Activated CD8-positive, alpha-beta memory T cell treated with anti-CD3 and anti-CD28 coated beads, Interleukin-2, amount 10 ng/mL, durations not matched to agents 7 days and 5 days (primary cell): ENCODE measurements at places on chromosomes 7 and 10.
A peak's percentile ranks its signal among the peaks of the same experiment; 100 is the strongest.

DNA sequence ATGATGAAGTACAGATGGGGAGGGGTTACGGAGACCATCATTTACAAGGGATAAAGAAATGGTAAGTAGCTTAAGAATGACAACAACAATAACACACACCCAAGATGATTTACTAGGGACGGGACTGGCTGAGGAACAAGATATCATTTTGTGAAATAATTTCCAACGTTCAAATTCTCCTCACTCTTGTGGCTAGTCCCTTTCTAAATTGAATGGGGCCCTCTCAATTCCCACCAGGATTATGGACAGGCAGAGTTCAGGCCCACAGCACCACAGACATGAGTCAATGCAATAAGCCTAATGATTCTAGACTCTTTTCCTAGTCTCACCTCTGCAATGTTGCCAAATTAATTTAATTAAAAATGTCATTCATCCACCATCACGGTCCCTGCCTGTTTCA is 448.1 kb downstream of the KCNMA1 start:
- H3K4me3 ChIP-seq, result no peak overlapping the region
- H3K4me1 ChIP-seq, result no peaks in the 10 kb centered on the region
- DNase-seq, result no peak
- no peak overlapping the region for H3K27ac ChIP-seq
- H3K36me3 ChIP-seq, result no peaks in the 10 kb centered on the region
- peaks cover 13% of the 10 kb centered on the region for H3K27me3 ChIP-seq

DNA sequence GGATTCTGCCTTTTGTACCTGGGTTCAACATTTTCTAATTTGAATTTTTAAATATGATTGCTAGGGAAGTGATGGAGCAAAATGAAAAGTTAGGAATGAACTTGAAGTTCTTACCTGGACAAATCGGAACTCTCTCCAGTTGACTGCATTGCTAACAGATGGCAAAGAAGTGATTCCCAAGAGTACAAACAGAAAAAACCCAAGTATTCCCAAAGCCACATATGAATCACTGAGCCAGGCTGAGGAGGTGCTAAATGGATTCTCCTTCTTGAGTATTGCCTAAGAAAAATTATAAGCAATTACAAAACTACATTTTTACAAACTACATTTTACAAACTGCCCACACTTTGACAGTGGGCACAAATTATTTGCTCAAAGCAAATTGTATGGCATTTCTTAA is 25.9 kb downstream of the STEAP4 start:
- H3K4me1 ChIP-seq, result no peaks in the 10 kb centered on the region
- no peaks in the 10 kb centered on the region for H3K36me3 ChIP-seq
- H3K27ac ChIP-seq, result no peak overlapping the region
- H3K4me3 ChIP-seq, result no peak overlapping the region
- DNase-seq, result no peak

DNA sequence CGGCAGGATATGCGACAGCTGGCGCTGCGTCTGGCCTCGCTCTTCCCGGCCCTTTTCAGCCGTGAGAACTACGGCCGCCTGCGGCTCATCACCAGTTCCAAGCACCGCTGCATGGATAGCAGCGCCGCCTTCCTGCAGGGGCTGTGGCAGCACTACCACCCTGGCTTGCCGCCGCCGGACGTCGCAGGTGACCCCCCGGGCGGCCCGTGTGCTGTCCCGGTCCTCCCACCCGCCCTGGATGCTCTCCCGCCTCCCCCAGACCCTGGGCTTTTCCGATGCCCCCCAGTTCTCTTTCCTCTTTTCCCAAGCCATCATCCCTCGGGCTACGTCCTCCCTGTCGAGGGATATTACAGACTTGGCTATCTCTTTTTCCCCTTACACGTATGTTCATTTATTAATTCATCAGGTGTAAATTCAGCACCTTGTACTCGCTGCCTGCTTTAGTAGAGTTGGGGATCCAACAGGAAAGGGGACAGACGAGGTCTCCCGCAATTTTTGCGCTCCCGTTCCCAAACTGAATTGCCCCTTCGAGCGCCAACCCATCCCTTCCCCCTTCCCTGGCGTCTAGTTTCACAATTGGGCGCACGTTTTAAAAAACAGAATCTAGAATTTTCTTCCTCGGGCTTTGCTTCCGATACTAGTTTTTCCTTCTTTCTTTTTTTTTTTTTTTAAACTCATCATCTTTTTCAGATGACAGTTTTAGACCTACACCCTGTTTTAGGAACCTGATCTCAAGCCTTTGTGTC is 846 bp downstream of the MINPP1 start:
- peak; percentile 69 for DNase-seq
- H3K27ac ChIP-seq, result peak overlapping the region; percentile 79
- H3K4me1 ChIP-seq, result peaks cover 27% of the 10 kb centered on the region
- H3K27me3 ChIP-seq, result peaks cover 5% of the 10 kb centered on the region
- peaks cover 14% of the 10 kb centered on the region for H3K36me3 ChIP-seq

DNA sequence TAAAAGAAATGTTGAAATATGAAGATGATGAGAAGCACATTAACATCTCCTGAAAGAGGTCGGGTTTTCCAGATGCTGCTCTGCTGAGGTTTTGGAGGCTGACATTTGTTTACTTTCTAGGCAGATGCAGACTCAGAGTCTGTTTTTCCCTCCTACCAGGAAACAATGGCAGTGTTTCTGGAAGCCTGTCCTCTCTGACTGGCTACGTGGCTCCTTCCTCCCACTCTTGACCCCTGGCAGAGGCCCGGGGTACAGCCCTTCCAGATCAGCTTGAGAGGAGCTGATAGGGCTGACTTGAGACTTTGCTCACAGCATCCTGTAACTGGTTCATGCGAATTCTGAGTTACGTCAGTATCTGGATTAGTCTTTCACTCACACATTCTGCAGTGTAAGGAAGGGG is 41.1 kb upstream of the IL15RA start:
- peak; percentile 25 for DNase-seq
- H3K27ac ChIP-seq, result no peak overlapping the region
- peaks cover 78% of the 10 kb centered on the region for H3K36me3 ChIP-seq
- no peaks in the 10 kb centered on the region for H3K27me3 ChIP-seq
- peaks cover 59% of the 10 kb centered on the region for H3K4me1 ChIP-seq
